NCI-H1092 treated with DMSO at 0.1 percent for 48 hours (cell line): ENCODE measurements at places on chromosomes 5 and 9.

GRCh38 chr9:123964761-123965160 lies 34.8 kb upstream of the DENND1A start:
- no peak for DNase-seq

DNA sequence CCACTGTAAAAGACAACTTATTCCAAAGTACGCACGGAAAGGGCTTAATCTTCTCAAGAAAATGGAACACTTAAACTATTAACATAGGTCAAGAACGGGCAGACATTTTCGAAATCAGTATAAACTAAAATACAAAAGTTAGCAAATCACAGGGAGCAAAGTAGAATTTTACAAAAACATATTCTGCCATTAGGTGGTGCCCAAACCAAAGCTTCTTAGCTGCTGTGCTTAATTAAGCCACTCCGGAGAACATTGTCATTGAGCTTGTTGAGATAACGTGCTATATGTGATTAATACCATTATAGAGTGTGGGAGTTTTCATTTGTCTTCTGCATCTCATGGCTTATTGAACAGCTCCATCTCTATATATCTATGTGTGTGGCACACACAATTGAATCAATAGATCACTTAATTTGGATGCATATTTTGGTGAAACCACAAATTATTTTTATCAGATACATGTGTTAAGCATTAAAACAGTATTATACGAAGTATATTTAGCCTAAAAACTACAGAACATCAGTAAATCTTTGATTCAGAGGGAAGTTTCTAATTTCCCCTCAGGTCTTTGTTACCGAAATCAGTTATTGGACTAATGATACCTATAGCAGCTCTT lies 23.4 kb downstream of the UBLCP1 start:
- no peak for DNase-seq

GRCh38 chr5:59034498-59035186 lies 451.8 kb downstream of the RAB3C start:
- DNase-seq, result peak; percentile 28

DNA sequence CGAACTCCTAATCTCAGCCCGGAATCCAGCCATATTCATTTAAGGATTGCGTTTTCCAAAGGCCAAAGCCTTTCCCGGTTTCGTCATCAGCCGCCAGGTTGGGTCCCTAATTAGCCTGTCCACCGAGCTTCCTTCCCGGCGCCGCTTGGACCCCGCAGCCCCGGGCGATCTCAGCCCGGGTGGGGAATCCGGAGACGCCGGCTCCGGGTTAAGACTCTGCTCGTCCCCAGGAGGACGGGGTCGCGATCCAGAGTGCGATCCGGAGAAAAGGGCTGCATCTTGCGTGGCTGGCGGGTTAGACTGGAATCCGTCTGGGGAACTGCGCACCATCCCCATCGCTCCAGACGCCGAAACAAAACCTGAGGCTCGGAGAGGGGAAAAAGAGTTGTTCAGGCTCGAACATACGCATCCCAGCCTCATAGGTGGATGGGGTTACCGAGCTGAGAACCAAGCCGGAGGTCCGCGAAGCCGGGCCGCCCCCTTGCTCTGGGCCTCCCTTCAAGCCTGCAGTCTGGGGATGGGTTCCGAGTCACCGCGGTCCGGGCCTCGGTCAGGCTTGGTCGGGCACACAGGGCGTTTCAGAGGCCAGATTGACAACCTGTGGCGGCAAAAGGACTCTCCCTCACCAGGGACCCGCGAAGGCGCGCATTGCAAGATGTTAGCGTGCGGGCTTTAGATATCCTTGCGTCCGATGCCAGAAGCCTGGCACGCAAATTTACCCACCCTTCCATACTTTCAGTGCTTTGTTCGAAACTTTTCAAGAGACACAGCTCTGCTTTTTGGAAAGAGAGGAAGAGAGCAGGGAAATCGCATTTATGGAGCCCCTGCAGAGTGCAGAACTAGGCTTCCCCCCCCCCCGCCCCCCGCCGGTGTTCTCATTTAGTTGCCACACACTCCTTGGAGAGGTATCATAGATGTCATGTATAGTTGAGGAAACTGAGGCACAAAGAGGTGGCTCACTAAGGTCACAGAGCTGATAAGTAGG lies 7.9 kb downstream of the MSX2 start:
- DNase-seq, result no peak

DNA sequence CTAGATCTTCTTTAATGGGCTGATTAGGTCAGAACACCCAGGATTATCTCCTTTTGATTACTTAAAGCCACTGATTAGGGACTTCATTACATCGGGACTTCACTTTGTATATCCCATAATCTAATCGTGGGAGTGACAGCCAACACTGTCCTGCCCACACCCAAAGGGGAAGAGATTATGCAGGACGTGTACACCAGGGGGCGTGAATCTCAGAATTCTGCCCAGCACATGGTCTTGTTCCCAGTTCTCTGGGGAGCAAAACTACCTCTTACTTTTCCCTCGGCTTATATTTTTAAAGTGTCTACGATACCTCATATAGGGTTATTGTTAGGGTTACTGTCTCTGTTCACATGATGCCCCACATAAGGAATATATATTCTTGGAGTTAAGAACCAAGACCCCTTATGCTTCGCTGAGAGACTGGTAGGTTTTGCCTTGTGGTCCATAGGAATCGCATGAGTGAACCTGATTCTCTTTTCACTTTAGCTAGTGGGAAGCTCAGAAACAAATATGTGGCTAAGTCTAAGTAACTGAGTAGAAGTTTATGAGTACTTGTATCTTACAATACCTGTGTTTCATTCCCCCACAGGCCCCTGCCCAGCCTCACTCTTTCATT lies 192.7 kb downstream of the GNA14 start:
- no peak for DNase-seq

DNA sequence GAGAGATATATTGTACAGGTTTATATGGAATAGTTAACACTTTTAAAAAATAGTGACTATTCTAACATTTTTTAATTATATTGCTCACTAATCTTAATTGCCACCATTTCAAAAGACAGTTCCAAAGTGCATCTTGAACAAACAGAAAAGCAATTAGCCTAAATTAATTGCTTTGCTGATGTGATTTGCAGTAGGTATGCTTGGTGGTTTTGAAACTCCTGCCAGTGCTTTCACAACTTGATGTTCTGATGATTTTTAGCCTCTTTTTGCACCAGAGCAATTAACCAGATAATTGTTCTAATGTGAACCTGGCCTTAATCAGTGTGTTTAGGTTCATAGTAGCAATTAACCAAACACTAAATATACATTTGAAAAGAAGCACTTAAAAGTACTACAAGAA lies 207.6 kb downstream of the FBXL17 start:
- no peak for DNase-seq
